Glutamatergic neuron (in vitro differentiated cells): ENCODE measurements at places on chromosomes 4 and X. TPM values are rescaled to one million over a fixed set of nuclear protein-coding genes. Genes with fewer than 3 reads are reported as not detected.

GABRE gene
- not detected for total RNA-seq

GRCh38 chr4:56730097-56730496, 49.0 kb upstream of the HOPX start:
- H3K4me1 ChIP-seq = peaks cover 14% of the 10 kb centered on the region
- H3K36me3 ChIP-seq = peaks cover 4% of the 10 kb centered on the region
- H3K4me3 ChIP-seq = no peak overlapping the region
- H3K27ac ChIP-seq = no peak overlapping the region
- DNase-seq = no peak

DNA sequence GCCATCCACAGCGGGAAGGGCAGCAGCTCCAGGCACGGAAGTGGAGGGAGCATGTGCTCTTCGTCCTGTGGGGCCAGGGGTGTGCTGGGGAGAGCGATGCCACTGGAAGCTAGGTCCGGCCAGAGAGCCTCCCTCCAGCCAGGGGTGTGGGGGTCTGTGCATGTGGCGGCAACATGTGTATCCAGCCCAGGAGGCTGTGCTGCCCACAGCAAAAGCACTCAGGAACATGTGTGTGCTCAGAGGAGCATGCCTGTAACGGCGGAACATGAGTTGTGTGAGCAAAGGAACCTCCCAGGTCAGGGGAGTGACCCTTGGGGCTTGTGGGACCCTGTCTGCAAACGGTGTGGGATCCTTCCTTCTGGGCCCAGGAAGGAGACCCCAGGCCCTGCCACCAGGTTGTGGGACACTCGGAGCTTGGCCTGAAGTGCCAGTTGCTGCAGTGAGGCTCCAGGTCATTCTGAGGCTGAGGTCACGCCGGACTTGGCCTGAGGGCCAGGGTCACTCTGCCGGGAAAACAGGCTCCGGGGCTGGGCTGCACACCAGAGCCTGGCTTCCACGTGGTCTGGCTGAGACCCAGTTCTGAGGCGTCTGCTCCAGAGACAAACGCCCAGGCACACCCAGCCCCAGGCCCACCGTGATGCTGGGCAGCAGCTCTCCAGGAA, 37.2 kb downstream of the CPLX1 start:
- H3K27ac ChIP-seq = peak overlapping the region; percentile 43
- peaks cover 17% of the 10 kb centered on the region for H3K27me3 ChIP-seq
- H3K36me3 ChIP-seq = no peaks in the 10 kb centered on the region
- H3K4me3 ChIP-seq = peak overlapping the region; percentile 42
- DNase-seq = no peak
- peaks cover 28% of the 10 kb centered on the region for H3K4me1 ChIP-seq

- no peak overlapping the region for H3K27ac ChIP-seq
- H3K36me3 ChIP-seq = no peaks in the 10 kb centered on the region
- H3K4me3 ChIP-seq = no peak overlapping the region
These were observed 57.2 kb upstream of the CXorf66 start for GRCh38 chrX:140022482-140022881.

GAGE2A gene
- total RNA-seq = not detected

MMAA gene
- total RNA-seq = 3.5 TPM

DNA sequence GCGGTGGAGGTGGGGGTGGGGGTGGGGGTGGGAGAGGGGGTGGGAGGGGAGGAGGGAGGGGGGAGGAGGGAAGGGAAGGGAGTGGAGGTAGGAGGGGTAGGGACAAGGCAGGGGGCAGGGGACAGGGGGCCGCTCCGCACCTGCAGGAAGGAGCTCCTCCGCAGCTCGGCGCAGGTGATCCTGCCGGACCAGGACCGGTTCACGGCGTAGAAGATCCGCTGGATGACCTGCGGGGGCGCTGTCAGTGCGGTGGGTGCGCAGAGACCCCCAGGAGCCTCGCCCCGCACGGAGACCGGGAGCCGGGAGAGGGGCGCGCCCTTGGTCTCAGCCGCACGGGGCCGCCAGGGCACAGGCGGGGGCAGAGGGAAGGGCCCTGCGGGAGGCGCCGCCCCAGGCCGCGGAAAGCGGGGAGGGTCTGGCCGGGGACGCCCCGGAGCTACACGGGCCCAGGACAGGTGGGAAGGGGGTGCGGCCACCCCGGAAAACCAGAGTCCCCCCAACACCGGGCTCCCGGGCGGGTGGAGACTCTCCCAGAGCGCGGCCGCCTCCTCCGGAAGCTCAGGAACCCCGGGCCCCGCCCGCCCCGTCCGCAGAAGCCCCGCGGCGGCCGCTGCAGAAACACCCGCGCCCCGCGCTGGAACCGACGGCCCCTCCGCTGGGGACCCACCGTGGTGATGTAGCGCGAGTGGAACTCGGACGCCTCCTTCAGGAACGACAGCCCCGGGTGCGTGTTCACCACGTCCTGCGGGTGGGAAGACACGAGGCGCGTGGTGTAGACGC, 27.6 kb upstream of the GTPBP6 start:
- peaks cover 4% of the 10 kb centered on the region for H3K27me3 ChIP-seq
- peaks cover 5% of the 10 kb centered on the region for H3K36me3 ChIP-seq
- H3K4me3 ChIP-seq = no peak overlapping the region
- H3K27ac ChIP-seq = no peak overlapping the region

- H3K27me3 ChIP-seq = peaks cover 2% of the 10 kb centered on the region
- peak overlapping the region; percentile 80 for H3K27ac ChIP-seq
- H3K4me3 ChIP-seq = no peak overlapping the region
- H3K36me3 ChIP-seq = no peaks in the 10 kb centered on the region
These were observed 372.7 kb downstream of the INPP4B start for GRCh38 chr4:142473218-142473959.

DNA sequence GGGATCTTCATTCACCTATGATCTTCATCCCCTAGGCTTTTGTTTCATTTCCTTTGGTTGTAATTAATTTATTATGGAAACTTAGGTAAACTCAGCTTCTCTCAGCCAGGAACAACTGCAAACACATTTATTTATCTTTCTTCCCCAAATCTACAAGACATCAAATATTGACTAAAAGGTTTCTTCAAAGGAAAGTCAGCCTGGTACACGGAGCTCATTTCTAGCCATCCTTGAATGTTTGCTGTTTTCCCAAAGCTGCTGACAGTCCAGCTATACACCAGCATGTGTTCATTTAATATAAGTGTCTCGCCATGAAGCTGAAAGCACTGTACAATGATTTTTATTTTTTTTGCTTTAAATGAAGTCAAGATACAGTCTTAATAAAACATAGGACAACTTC, 16.8 kb downstream of the RBM47 start:
- no peak for DNase-seq
- no peak overlapping the region for H3K4me3 ChIP-seq
- no peak overlapping the region for H3K27ac ChIP-seq
- H3K27me3 ChIP-seq = no peaks in the 10 kb centered on the region
- no peaks in the 10 kb centered on the region for H3K36me3 ChIP-seq

DNA sequence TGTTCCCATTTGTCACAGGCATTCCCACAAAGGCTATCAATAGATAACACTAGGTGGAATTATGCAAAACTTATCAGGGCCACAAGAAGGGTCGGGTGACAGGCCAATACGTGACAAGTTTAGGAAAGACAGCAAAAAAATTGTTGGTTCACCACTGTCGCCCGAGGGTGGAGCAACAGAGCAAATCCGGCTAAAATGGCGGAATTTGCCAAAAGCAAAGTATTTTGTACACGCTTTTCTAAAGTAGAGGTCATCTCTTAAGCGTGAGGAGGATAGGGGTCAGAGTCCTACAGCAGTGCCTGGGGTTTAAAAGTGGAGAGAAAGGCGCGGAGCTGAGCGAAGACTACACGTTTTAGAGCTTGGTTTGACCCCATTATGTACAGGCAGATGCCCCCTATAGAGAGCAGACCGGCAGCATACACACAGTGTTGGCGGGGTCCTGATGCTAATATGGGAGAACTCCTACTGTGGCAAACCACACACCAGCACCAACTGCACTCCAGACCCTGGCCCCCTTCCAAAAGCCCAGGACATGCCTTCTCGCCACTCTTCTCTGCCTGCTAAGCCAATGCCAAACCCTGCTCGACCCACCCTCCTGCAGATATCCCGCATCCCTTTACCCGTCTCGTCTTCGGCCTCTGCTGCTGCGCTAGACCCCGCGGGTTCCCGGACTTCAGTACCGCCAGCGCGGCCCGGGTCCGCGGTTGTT, 733 bp downstream of the CCNA2 start:
- no peaks in the 10 kb centered on the region for H3K27me3 ChIP-seq
- peaks cover 10% of the 10 kb centered on the region for H3K4me1 ChIP-seq

DNA sequence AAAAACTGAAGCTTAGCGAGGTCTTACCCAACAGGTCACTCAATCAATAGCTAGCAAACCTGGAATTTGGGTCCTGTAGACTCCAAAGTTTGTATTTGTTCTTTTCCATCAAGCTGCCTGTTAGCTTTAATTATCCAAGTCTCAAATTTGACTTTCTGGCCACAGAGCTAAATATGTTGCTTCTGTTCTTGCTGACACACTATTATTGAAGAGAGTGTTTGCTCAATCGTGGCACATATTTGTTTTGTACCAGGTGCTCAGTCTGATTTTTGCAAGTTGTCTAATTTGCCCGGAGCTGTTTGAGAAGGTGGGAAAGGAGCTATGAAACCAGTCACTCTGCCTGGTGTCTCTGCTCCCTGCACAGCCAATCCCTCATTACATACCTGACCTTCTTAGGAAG, 41.7 kb upstream of the FRMD7 start:
- no peaks in the 10 kb centered on the region for H3K36me3 ChIP-seq
- DNase-seq = no peak
- no peak overlapping the region for H3K4me3 ChIP-seq
- H3K27ac ChIP-seq = no peak overlapping the region
- H3K27me3 ChIP-seq = no peaks in the 10 kb centered on the region
- no peaks in the 10 kb centered on the region for H3K4me1 ChIP-seq

UCP1 gene
- total RNA-seq = not detected

DNA sequence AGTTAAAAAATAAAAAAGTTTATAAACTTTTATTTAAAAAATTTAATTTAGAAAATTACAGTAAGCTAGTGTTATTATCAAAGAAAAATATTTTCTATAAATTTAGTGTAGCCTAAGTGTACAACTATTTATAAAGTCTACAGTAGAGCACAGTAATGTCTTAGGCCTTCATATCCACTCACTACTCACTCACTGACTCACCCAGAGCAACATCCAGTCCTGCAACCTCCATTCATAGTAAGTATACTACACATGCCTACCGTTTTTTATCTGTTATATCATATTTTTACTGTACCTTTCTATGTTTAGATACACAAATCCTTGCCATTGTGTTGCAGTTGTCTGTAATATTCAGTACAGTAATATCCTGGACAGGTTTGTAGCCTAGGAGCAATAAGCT, 129.0 kb upstream of the FAM47B start:
- H3K36me3 ChIP-seq = no peaks in the 10 kb centered on the region
- DNase-seq = no peak
- no peaks in the 10 kb centered on the region for H3K27me3 ChIP-seq
- no peak overlapping the region for H3K4me3 ChIP-seq
- H3K4me1 ChIP-seq = no peaks in the 10 kb centered on the region
- no peak overlapping the region for H3K27ac ChIP-seq
